Activated CD4-positive, CD25-positive, alpha-beta regulatory T cell treated with anti-CD3 and anti-CD28 coated beads, Interleukin-2, amount 50 U/mL, for 24 hours (primary cell): ENCODE measurements at places on chromosomes 5 and 9.

GRCh38 chr9:2655411-2655901 lies 33.9 kb downstream of the VLDLR start:
- ATAC-seq: peak; percentile 91

DNA sequence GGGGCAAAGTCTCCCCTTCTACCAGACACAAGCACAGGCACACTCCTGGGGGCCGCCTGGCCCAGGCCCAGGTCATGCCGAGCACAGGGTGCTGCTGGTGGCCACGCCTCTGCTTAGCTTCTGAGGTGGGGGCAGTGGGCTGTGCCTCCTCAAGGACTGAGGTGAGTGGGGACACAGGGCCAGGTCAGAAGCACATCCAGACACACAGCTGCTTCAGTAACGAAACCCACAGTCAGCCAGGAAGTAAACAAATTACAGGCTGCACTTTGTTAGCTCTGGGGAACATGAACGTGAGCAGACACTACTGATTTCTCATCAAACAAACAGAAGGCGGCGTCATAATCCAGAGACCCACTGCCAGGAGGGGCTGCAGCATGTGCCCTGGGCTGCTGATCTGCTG lies 192.4 kb downstream of the HSPA4 start:
- no peak for ATAC-seq

- ATAC-seq: peak; percentile 78
Observed at GRCh38 chr9:71806901-71807307, 38.6 kb upstream of the CEMIP2 start.

DNA sequence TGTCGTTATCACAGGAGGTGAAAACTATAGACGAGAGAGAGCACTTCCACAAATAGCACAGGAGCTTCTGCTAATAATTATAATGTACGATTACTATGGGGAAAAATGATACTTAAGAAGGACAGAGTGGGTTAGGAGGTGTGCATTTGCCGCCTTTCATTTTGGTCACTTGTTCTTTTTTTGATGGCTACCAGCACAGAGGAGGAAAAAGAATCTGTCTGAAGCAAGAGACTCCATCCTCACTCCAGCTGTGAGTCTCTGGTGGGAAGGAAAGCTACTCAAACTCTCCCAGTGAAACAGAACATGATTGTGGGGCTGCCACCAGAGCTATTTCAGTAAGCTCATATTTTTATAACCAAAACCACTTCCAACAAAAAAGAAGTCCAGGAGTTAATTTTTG lies 270.4 kb upstream of the TMEM161B start:
- ATAC-seq: no peak

GRCh38 chr9:126233913-126234525 lies 92.6 kb upstream of the MVB12B start:
- ATAC-seq: no peak

DNA sequence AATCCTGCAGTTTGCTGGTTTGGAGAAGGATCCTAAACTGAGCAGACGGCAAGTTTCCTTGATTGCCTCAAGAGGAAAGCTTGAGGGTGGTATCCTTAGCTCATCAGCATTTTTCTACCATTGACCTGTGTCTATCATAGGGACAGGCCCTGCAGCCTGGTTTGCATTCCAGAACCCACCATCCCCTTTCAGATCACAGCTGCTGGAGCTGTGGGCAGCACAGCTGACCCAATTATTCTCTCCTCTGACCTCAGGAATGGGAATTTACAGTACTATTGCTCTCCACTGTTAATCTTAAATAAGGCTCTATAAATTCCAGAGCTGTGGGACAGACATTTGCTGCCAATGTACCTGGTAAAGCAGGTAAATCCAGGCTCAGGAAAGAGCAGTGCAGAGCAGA lies 163.0 kb downstream of the SPOCK1 start:
- no peak for ATAC-seq

DNA sequence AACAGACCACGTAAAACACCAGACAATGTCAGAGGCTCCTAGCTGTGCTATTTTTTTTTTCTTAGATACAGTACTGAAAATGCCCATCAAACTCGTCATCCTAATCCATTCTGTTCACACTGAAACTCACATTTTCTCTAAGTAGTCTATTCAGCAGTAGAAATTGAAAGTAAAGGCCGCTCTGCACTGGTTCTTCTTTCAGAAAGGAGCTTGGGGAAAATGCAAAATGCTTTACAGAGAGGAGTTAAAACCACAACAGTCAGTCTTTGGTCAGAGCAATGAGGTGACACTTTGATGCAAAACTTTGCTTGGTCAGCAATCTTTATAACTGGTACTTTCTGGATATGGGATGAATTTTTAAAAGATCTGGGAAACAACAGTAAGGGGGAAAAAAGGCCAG lies 43.8 kb upstream of the SUSD1 start:
- ATAC-seq: peak; percentile 85

DNA sequence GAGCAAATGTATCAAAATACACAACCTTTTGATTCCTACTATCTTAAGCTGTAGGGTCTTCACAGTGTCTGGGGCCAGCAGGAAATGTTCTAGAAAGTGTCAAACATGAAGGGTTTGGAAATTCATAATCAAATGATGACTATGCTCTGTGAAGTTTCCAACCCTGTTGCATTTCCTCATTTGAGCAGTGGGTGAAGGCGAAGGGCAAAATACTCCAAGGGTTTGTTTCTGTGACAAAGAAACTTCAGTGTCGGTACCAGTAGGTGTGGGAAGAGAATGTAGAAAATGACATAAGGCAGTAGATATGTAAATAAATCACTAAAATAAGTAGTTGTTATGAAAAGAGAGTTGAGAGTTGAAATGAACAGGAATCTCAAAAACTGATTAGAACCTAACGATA lies 576 bp downstream of the ALDOB start:
- ATAC-seq: no peak

DNA sequence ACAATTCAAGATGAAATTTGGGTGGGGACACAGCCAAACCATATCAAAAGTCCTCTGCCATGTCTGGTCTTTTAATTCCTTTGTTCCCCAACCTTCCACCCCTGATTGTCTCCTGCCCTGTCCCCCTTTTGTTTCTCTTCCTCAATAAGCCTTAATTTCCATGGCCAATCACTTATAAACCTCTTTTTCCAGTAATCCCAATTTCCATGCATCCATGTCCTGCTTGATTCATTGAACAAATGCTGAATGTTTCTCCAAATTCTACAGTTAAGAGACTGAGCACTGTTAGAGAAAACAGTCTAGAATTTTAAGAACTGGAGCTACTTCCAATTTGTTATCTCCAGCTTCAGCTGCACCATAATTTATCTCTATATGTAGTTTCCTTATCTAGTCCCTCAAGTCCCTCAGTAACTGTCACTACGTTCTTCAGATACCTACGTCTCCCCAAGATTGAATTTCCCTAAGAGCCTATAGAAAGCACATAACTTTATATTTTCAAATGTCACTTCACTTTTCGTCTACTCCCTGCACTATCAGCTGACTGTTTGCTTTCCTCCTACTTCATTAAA lies 34.2 kb downstream of the TARS1 start:
- ATAC-seq: no peak

DNA sequence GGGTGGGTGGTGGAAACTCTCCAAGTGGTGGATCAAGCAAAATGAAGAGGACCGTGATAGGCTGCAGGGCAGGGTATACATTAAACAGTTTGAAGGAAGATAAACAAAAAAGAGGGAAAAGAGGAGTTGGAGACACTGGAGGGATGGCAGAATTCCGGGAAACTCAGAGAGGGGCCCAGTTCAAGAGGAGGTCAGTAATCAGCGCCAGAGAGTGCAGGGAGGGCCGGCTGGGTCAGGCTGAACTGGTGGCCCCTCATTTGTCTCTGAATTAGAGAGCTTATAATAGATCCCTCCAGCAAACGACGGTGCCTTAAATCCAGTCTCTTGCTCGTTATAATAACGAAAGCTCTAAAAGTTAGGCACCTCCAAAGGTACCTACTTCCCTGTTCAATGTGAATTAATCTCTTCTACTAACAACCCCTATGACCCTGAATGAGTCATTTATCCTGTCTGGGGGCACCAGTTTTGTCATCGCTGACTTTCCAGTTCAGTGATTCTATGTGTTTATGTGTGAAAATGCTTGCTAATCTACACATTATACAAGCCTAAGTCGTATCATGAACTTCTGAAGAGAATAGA lies 2.4 kb upstream of the ZSWIM6 start:
- ATAC-seq: peak; percentile 4

- no peak for ATAC-seq
Observed at GRCh38 chr9:134526584-134527477, 114.8 kb upstream of the COL5A1 start.

DNA sequence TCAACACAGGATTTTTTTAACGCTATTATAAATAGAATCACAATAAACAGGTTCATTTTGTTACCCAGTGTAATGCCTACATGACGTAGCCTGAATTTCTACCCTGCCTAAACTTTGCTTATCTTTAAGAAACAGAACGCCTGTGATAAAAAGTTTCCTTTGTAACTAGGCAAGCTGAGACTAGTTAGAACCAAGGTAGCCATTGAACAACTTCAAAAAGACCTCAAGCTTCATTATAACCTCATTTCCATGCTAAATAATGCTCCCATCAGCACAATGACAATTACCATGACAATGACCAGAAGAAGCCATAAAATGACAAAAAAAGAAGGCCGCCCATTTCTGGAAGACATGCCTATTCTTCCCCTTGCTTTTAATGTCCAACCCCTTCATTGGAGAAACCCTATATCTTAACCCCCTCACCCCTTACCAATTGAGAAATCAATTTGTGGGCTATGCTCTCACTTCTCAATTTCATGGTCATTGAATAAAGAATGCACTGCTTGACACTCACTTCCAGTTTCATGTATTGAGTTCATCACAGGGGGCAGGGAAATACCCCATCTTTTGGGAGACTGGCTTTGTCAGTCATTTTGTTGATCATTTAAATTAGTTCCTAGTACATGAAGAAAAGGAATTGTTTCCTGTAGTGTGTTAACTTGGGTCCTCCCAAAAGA lies 276.8 kb downstream of the MCTP1 start:
- no peak for ATAC-seq

DNA sequence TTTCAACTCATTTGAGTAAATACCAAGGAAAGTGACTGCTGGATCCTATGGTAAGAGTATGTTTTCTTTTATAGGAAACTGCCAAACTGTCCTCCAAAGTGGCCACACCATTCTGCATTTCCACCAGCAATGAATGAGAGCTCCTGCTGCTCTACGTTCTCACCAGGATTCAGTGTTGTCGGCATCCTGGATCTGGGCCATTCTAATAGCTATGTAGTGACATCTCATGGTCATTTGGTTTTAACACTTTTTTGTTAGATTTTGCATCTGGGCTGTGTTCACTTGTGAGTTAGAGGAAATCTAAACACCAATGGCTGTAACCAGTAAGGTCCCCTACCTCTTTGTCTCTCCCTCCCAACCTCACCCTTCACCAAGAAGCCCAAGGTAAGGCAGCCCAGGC lies 115.9 kb downstream of the ATPSCKMT start:
- ATAC-seq: no peak

DNA sequence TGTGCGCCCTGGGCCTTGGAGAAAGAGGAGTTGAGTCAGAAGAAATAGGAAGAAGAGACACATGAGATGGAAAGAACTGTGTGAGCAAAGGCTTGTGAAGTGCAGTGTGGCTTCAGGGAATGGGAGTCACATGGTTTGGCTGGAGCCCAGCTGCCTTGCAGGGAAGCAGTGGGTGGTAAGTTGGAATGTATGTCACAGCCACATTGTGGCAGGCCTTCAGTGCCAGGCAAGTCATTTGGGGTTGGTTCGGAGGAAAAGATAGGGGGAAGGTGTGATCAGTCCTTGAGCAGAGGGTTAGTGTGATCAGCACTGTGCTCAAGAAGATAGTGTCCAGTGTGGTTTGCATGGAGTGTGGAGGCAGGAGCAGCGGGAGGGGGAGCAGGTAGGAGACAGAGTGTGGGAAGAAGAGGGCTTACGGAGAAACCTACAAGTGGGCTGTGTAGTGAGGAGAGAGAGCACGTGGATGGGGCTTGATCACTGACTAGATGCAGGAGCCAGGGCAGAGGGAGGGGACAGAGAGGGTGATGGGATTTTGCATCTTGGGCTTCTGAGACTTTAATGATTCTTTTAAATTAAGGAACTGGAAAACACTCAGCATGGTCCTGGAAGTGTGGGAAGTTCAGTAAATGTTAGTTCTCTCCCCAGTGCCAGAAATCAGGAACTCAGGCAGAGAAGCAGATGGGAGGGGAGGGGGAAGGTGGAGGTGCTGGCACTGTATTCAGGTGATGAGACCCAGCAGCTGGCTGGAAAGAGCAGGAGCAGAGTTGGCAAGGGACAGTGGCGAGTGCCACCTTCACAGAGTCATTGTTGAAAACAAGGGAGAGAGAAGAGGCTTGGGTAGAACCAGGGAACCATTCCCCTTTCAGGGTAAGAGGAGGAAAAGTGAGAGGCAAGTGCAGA lies 46.6 kb downstream of the ARHGAP26 start:
- no peak for ATAC-seq

DNA sequence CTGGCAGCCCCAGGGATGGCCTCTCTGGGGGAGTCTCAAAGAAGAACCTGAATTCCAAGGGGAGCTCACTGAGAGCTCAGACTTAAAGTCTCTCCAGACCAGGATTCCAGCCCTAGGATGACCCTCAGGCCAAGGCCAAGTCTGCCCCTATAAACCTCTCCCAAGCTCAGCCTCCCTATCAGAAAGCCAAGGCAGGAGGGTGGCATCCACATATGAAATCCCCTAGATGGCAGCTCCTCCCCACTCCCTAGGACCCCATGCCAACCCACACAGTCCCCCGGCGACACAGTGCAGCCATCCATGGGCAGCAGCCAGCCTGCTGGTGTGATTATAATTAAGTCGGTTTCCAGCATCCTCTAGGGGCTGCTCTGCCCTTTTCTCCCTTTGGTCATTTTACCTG lies 269.9 kb downstream of the CDK5RAP2 start:
- ATAC-seq: no peak

- no peak for ATAC-seq
Observed at GRCh38 chr9:134606951-134607731, 34.5 kb upstream of the COL5A1 start.

DNA sequence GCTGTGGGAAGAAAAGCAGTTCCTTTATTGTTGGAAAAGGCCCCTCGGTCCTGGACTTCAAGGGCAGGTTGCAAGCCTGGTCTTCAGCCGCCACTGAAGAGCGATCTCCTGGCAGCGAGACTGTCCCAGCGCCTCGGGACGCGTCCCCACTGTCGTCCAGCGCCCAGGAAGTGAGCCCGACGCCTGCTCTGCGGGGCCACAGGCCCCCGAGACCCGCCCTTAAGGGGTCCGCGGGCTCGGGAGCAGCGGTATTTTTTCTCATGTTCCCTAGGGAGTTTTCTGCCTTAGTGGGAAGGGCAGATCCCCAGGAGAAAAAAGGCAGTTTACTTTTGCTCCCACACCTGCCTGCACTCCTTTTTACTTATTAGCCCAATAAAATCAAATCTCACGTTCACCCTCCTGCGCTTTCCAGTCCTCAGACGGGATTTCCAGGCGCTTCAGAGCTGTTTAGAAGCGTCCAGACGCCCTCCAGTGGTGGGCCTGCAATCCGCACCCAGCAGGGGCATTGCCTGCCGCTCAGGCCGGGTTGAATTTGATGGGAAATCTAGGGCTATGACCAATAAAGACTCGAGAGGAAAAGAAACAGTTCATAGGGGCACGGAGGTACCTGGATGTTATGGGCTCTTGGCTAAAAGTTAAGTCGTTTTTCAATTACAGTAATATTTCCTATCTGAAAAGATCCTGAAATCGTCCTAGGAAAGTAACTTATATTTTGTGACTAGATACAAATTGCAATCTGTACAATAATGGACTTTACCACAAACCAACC lies 2.8 kb upstream of the EFNA5 start:
- peak; percentile 72 for ATAC-seq

GRCh38 chr5:167152561-167152960 lies 1138.9 kb upstream of the WWC1 start:
- ATAC-seq: no peak

GRCh38 chr5:127826011-127826410 lies 122.8 kb downstream of the CCDC192 start:
- no peak for ATAC-seq

- ATAC-seq: no peak
Observed at GRCh38 chr5:82802954-82803353, 274.2 kb downstream of the TMEM167A start.
